Activated naive CD8-positive, alpha-beta T cell treated with anti-CD3 and anti-CD28 coated beads, Interleukin-2, amount 50 U/mL, for 16 hours (primary cell): ENCODE measurements at places on chromosomes 7 and 10.

- DNase-seq, result no peak
Observed at GRCh38 chr7:157855016-157855415, 518.2 kb downstream of the DNAJB6 start.

- DNase-seq, result no peak
Observed at GRCh38 chr10:67666416-67667034, 29.5 kb downstream of the CTNNA3 start.

GRCh38 chr10:56912043-56912442 lies 551.0 kb upstream of the ZWINT start:
- DNase-seq, result no peak

- DNase-seq, result no peak
Observed at GRCh38 chr10:12969951-12970350, 31.6 kb downstream of the CCDC3 start.

GRCh38 chr10:95560278-95561176 lies 644 bp downstream of the SORBS1 start:
- peak; percentile 1 for DNase-seq

- DNase-seq, result no peak
Observed at GRCh38 chr7:124072603-124073309, 39.9 kb upstream of the TMEM229A start.
